CD4-positive, alpha-beta T cell treated with Interferon alpha-2 for 1 hour (primary cell): ENCODE measurements at places on chromosomes 6 and 20.

- no peak for DNase-seq
Observed at GRCh38 chr6:28296520-28297060, 15.2 kb downstream of the PGBD1 start.

GRCh38 chr20:44052166-44052565 lies 134.8 kb downstream of the JPH2 start:
- no peak for DNase-seq

- DNase-seq = no peak
Observed at GRCh38 chr6:22071270-22072041, 225.4 kb downstream of the PRL start.

DNA sequence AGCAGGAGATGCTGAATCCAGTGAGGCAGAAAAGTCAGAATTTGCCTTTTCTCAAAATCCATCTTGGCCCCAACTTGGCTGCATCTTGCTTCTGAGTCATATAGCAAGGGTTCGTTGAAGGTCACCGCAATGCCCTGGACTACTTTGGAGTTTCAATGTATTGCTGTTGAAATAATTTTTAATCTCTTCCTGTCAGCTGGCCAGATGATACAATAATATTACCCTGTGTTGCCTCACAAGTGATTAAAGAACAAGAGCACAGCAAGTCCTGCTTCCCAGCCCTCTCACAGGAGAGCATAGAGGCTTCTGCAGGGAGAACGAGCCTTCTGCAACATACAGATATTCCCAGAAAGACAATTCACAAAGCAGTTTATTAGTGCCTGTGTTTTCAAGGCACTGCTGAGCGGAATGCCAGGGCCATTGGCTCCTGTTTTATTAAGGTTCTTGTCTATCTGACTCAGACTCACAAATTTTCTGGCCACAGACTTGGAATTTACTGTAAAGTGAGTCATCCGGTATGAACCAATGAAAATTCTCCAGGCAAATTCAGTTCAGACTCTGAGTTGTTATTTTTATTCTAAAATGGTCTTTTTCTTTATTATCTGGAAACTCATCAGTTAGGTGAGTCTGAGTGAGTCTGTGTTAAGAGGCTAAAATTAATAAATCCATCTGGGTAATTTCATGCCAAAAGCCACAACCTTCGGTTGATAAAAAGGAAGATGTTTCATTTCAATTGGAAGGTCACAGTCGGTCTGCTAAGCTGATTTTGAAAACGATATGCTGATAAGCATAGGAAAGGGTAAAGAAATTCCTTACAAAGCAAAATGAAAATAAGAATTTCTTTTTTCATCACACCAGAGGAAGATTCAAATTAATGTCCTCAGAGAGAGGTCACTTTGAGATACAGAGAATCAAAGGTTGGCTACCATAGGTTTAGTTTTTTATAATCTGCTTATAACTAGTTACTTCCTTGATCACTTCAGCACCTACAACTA lies 289.4 kb upstream of the STXBP5 start:
- DNase-seq = no peak

DNA sequence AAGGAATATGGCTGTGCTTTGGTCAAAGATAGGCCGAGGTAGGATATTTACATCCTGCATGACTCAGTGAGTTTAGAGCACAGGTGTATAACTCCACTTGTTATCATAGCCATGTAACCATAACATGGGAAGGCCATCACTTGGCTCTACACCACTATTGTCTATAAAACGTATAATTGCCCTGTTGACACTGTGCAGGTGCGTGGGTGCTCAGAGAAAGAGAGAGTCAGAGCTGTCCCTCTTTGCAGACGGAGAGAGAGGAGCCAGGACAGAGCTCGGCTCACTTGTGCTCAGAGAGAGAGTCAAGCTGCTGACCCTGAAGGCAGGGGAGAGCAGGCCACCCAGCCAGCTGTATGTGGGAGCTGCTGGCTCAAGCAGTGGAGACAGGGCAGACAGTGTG lies 46.0 kb downstream of the OR2B6 start:
- DNase-seq = no peak

GRCh38 chr20:16052456-16052855 lies 520.8 kb downstream of the KIF16B start:
- DNase-seq = no peak

DNA sequence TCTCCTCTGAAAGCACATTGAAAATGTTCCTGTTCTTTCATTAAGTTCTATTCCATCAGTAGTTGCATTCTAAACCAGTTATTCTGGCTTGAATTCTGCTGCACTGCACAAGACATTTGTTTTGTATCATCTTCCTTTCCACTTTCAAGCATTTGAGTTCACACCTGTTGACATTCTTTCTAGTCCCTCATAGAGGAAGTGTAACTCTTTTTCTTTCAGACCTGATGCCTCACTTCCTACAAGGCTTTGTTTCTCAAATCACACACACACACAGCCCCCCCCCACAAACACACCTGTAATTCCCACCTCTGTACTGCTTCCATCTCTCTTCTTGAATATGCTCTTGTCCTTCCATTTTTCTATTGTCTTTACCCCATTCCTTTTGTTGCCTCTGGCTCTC lies 50.9 kb downstream of the CCN2 start:
- no peak for DNase-seq

DNA sequence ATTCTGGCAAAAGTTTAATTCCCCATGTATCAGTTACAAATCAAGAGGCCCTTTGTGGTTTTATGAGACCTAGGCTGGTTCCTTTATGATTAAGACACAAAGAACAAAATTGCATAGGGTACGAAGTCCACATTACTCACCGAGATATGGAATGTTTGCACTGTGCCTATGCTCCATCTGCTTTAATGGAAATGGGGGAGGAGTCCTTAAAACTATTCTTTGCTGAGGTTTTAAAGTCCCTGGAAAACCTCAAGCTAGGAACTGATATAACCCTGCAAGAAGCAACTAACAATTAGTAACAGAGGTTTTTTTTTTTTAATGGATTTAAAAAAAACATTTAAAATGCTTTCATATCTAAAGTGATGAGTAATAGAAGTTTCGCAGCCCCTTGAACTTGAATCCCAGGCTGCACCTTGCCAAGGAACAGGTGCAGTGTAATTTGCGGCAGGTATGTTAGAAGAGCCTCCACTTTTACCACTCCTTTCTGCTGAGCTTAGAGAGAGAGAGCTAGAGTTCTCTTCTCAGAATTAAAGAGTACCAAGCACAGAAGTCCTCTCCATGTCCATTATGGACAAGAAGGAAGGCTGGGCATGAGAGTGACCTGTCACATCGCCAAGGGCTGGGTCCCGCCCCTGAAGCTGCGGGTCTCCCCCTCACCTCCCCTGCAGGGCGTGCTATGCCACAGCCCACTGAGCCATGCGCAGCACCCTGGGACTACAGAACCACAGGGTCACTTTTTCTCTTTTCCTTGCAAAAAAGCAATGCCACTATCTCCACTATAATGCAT lies 2.3 kb downstream of the SERPINB1 start:
- no peak for DNase-seq

GRCh38 chr6:112245511-112246203 lies 8.7 kb downstream of the LAMA4 start:
- DNase-seq = no peak

- DNase-seq = no peak
Observed at GRCh38 chr6:144286503-144287393, 1.6 kb downstream of the UTRN start.

DNA sequence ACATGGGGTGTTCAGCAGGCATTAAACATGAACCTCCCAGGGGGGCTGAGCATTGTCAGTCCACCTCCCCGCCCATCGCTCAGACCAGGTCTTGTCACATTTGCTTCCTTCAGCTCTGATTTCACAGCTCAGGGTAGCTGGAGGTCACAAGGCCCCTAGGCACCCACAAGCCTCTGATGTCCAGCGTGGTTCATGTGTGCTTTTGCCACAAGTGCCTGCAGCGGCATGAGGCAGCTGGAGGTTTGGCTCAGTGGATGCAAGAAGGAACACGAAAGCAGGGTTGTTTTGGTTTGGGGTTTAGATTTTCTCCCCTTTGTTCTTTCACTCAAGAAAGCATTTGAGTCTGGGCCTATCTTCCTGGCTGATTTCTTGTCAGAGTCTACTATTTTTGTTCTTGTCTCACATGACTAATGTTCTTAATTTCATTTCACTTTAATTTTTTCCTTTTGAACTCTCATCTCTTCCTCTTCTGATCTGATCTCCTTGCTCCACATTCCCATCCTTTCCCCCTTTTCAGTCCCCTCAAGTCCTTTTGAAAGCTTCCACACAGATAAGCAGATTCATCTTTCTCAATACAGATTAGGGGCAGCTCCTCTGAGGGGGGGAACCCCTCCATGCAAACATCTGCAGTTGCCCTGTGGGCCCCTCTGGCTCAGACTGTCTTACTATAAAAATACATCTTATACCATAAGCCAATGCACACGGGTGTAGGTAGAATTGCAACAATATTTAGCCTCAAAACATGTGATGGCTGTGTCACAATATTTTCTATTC lies 68.1 kb upstream of the CEP85L start:
- DNase-seq = peak; percentile 43

- no peak for DNase-seq
Observed at GRCh38 chr6:47360388-47360787, 50.7 kb upstream of the TNFRSF21 start.

DNA sequence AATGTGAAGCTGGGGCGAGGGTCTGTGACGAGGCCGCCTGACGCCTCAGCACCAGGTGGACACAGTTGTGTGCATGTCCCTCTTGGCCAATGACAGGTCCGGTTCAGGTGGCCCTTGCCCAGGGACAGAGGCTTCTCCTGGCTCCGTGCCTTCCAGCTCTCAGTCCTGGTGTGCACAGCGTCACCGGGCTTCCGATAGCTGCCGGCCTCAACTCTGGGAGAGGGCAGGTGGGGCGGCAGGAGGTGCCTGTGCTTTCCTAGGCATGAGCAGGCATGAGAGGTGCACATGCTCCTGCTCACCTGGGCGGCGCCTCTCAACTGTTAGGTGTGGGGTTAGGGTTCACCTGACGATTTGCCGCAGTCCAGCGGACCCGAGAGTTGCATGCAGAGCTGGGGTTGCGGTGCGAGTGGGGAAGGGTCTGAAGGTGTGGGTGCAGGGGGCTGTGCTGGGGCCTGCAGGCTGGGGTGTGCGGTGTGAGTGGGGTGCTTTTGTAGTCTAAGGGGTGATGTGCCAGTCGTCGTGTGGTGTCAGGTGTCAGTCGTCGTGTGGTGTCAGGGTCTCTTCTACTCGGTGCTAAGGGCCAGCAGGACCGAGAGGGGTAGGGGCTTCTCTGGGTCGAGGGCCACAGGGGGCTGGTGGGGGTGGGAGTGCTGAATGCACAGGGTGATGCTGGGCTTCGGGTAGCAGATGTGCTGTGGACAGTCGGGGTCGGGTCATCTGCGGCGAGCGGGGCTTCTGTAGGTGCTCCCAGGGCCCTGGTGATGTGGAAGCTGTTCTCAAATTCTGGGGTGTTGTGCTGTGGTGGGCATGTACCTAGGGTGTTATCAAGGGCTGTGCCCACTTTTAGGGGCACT lies 3.8 kb upstream of the SOX18 start:
- DNase-seq = no peak

DNA sequence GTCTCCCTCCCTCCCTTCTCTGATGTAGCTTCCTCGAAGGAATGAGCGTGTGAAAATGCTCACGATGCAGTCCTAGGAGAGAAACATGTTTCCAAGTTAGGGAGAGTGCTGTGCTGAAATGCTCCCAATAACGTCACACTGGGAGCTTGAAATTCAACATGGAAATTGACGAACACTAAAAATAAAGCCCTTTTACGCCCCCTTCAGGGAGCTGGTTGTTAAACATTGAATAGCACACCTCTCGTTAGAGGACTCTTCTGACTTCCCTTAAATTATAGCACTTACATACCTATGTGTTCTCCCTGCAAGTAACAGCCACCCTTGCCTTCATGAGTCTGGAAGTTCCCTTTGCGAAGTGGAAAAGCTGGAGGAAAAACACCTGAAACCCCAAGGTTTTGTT lies 88.6 kb downstream of the BFSP1 start:
- DNase-seq = no peak

DNA sequence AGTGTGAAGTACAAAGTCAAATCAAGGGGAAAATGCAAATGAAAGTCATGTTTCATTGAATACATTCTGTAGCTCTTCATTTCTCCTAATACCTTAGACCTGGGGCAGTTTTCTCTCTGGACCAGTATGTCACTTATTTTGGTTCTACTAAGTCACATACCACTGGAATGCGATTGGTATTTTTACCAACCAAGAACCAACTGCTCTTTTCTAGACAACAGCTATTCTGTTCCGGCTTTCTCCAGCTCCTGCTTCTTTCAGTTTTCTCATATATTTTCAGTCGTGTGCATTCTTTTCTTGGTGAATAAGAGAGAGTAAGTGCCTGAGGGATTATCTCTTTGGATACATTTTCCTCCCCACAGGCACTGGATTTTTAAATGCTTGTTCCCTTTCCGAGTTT lies 39.2 kb upstream of the SPACA1 start:
- no peak for DNase-seq

GRCh38 chr20:57714409-57715267 lies 4.8 kb upstream of the PMEPA1 start:
- DNase-seq = no peak
